ENCODE measurements at places on chromosomes 16 and 17.

DNA sequence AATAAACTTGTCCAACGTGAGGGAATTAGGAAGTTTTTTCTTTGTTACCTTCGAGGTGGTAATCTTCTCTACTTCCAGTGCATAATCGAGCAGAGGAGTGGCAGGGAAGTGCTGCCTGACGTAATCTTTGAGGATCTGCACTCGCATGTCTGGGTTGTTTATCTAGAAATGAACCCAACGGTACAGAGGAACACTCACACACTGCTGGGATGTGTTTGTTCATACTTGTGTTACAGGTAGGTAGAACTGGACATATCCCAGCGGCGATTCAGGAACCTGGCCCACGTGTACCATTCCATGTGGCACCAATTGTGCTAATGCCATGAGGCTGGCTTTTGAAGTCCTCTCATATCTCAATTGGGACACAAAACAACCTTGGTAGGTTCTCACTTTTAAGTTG lies 4.2 kb upstream of the KLHL11 start:
- DNase-seq: no peak

GRCh38 chr17:39235555-39236449 lies 10.1 kb upstream of the STAC2 start:
- no peak for DNase-seq

- DNase-seq: no peak
Observed at GRCh38 chr17:40086150-40087044, 14.0 kb downstream of the NR1D1 start.

DNA sequence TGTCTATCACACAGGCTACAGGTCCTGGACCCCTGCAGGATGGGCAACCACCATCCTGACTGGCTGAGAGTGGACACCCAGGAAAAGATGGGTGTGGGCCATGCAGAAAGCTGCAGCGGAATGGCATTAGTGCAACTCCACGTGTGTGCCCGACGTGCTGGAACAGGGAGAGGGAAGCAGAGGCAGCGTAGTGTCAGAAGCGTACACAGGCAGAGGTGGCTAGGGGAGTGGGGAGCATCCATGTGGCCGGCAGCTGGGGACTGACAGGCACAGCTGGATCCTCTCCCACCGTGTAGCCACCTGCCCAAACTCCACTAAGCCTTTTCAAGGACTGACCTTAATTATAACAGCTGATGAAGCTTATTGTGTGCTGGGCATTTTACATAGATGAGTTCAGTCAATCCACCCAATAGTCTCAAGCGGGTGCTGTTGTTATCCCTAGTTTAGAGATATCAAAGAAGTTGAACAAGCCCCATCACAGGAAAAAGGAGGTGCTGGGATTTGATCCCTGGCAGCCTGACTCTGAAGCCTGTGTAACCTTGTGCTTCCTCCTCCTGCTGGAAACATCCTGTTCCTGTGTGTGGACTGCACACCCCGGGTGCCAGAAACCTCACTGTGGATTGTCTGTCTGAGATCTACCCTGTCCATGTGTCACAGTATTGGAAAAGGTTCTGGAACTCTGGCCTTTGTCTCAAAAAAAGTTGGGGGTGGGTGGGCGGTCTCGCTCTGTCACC lies 114.0 kb downstream of the PRKCA start:
- no peak for DNase-seq

DNA sequence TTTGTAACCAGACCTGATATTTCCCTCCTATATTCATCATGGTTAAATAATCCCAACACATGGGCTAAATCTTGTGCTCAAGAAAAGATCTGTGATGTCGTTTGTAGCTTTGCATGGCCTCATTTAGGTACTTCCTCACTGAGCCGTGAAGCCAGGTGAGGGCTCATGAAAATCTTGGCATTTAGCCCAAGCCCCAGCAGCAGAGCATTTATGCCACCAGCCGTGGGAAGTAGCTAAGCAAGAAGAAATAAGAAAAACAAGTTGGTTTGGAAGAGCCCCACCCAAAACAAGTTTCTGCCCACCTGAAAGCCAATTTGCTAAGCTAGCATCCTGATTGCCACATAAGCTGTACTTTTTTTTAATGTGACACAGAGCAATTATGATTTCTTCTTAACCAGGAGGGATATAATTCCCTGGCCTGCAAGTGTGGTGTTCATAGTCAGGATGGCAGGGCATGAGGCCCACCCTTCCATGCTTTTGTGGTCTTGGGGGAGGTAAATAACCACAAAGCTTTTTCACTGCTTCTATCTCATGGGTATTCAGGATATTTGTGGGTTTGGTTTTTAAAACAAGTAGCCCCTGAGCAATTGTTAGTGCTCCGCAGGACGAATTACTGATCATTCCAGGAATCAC lies 10.5 kb downstream of the TMIGD1 start:
- DNase-seq: no peak

GRCh38 chr16:23365602-23366240 lies 63.6 kb downstream of the SCNN1B start:
- no peak for DNase-seq

GRCh38 chr16:84609563-84610177 lies 8.2 kb downstream of the COTL1 start:
- DNase-seq: no peak

DNA sequence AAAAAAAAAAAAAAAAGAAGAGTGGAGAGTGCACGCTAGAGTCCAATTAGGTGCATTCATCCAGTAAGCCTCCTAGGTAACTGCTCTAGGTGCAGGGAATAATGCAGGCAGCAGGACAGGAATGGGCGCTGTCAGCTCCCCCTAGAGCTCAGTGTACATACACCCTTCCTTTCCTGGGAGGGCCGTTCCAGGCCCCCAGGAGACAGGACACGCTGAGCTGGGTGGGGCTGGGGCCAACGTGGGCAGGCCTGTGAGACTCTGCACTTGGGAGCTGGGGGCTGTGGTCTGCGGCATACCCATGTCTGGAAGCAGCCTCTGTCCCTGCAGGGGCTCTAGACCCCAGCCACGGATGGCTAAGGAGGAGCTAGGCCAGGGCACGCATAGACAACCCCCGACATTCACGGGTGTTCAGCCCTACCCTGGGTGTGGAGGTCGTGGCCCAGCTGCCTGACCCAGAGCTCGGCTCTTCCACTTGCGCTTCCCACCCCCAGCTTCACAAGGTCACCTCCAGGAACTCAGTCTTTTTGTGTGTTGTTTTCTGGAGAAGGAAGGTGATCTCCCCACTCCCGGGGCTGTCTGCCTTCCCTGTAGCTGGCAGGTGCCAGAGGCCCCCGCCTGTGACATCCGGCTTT lies 1.0 kb upstream of the ANTKMT start:
- DNase-seq: no peak
